ENCODE measurements at places on chromosomes 13 and 19.

DNA sequence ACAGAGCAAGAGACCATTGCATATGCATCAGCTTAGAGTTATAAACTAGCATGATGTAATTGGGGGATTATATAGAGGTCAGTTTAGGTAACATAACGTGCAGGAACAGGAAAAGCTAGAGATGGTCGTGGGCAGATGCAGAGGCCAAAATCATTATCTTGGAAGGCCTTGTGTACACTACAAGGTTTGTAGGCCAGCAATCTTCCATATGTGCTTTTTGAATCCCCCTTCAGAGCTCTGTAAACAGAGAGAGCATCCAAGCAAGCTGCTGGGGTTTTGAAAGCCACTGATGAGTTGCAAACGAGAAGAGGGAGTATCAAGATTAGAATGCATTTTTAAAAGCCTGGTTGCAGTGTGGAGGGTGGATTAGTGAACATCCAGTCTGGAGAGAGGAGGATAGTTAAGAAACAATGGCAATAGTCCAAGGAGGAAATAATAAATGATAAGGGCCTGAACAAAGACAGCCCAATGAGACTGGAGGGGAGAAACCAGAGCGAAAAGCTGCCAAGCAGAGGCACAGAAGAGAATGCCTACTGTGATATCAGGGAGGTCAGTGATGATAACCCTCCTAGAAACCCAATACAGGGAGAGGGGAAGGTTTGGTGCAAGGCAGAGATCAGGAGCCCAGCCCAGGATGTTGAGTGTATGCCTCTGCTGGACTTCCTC is 109.6 kb downstream of the ZAR1L start:
- no peak for DNase-seq

DNA sequence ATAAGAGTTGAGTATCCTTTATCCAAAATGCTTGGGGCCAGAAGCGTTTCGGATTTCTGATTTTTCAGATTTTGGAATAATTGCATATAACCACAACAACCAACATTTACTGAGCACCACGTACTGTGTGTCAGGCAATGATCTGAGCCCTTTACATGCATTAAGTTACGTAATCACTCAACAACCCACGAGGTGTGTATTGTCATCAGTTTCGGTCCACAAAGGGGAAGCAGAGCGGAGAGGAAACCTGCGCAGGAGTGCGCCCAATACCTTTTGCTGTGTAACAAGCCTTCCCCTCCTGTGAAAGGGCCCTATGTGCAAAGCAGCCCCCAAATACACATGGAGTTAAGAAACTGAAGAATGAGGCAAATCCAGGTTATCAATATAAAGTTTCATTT is 20.7 kb upstream of the NLRP12 start:
- DNase-seq = no peak

DNA sequence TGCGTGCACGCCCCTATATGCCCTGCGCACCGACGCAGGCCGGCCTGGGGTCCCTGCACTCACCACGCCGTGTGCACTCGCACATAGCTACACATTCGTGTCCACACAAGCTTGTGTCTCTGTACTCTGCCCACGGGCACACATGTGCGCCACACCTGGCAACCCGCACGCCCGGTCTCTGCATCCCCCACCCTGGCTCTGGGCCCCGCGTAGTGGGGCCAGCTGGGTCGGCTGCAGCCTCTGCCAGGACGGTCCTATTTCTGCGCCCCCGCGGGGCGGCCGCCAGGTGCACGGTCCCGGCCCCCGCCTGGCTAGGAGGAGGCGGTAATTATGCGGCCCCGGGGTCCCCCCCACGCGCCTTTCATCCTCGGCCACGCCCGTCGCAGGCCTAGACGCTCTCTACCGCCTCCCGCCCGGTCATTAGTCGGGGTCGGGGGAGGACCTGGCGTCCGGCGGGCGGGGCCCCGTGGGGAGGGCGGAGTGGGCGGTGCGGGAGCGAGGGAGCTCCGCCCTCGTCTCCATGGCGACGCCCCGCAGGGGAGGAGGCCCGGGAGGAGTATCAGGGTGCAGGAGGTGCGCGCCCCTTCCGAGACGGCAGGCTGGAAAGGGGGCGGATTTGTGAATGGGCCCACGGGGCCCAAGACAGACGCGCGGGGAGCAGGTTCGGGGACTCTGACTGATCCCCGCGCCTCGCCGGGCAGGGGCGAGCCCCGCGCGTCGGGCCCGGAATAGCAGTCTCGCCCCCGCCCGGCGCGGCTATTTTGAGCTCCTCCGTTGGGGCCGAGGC is 2.8 kb upstream of the CIRBP start:
- DNase-seq = peak; percentile 81

- no peak for DNase-seq
These were observed 64.8 kb downstream of the ARHGAP35 start for GRCh38 chr19:46925548-46925950.

- no peak for DNase-seq
These were observed 15.3 kb upstream of the CDC16 start for GRCh38 chr13:114219392-114219791.

DNA sequence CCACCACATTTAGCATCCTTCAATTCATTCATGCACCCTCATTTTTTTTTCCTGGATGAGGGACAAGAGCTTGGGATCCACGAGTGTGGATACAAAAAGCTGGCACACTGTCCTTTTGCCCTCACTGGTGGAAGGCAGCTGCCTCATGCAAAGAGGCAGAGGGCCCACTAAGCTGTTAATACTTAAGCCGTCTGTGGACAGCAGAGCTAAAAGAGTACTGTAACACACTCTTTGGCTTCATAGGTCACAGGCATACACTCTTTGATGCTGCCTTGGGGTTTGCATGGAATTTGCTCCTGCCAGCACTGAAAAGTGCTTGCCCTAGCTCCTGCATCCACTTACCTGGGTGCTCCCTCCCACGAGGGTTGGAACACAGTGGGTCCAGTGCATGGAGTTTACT is 978.4 kb upstream of the SPRY2 start:
- no peak for DNase-seq

GRCh38 chr13:49308097-49308875 is 60.6 kb downstream of the CDADC1 start:
- DNase-seq = no peak

DNA sequence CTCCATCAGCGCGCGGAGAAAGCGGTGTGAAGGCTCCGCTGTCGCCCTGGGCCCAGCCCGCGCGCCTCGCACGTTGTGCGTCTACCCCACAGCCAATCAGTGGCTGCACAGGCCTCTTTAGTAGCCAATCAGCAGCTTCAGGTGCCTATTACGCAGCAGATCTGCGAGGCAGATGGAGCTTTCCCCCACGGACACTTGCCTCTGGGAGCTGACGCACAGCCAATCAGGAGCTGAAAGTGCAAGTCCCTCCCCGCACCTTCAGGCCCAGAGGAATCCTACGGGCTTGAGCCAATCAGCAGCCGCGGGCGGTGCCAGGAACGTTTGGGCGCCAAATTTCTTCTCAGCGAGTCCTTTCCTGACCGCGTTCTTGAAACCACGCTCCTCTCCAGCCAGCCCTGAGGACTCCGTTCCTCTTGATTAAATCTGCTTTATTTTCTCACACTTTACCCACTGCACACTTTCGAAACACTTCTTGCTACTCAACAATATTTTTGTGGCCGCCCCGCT is 39.9 kb downstream of the SIGLEC7 start:
- DNase-seq = no peak

- DNase-seq = no peak
These were observed 5.9 kb upstream of the ATP4A start for GRCh38 chr19:35569281-35569781.

- no peak for DNase-seq
These were observed 1.4 kb downstream of the CUL4A start for GRCh38 chr13:113210833-113211232.

DNA sequence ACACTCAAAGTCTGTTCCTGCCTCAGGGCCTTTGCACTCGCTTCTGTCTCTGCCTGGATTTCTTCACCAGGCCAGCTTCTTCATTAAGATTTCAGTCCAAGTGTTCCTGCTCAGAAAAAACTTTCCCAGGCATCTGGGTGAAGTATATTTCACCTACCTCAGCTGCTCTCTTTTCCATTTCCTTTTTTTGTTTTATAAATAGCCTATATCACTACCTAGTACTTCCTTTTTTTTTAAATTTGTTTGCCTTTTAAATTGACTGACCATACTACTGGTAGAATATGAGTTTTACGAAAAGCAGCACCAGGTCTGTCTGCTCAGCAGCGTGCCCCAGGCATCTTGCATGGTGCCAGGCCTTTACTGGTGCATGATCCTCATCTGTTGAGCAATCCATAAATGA is 1064.4 kb downstream of the UQCRFS1 start:
- DNase-seq = no peak

- DNase-seq = no peak
These were observed 458.1 kb upstream of the ARGLU1 start for GRCh38 chr13:107025991-107026390.

GRCh38 chr19:10797541-10798256 is 38.3 kb downstream of the TMED1 start:
- peak; percentile 82 for DNase-seq

DNA sequence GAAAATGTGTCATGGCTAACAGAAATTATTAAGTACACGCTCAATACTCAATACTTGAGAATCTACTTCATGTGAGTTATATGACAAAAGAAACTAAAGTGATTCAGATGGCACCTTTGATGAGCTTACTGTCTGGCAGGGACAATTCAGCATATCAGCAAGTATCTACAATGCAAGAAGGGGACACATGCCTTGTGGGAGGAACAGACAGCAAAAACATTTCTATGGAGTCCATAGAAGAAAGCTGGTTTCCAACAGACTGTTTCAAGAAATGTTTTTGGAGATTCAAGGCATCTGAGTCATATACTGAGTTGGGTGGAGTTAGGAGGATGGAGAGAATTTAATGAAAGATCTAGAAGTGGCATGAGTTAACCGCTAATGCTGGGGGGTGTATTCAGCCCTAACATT is 54.7 kb downstream of the MBNL2 start:
- DNase-seq = no peak

DNA sequence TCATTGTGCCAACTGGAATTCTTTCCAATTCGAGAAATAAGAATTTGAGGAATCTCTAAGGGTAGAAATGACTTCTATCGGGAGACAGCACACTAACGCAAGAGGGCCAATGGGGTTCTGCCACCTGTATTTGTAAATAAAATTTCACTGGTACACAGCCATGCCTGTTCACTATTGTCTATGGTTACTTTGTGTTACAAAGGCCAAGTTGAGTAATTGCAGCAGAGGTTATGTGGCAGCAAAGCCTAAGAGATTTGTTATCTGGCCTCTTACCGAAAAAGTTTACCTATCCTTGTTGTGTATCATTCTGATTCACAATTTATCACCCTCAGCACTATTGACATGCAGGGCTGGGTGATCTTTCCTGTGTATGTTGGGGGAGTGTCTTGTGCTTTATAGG is 278.0 kb downstream of the KLF5 start:
- no peak for DNase-seq

- DNase-seq = no peak
These were observed 21.4 kb downstream of the LCP1 start for GRCh38 chr13:46160471-46161066.

- DNase-seq = no peak
These were observed 314.8 kb upstream of the MAB21L1 start for GRCh38 chr13:35791184-35791851.

- no peak for DNase-seq
These were observed 62.8 kb downstream of the EFNB2 start for GRCh38 chr13:106472621-106473020.

- no peak for DNase-seq
These were observed 87.9 kb upstream of the ZNF507 start for GRCh38 chr19:32257326-32258073.

GRCh38 chr13:97266772-97267417 is 44.8 kb downstream of the MBNL2 start:
- DNase-seq = no peak

DNA sequence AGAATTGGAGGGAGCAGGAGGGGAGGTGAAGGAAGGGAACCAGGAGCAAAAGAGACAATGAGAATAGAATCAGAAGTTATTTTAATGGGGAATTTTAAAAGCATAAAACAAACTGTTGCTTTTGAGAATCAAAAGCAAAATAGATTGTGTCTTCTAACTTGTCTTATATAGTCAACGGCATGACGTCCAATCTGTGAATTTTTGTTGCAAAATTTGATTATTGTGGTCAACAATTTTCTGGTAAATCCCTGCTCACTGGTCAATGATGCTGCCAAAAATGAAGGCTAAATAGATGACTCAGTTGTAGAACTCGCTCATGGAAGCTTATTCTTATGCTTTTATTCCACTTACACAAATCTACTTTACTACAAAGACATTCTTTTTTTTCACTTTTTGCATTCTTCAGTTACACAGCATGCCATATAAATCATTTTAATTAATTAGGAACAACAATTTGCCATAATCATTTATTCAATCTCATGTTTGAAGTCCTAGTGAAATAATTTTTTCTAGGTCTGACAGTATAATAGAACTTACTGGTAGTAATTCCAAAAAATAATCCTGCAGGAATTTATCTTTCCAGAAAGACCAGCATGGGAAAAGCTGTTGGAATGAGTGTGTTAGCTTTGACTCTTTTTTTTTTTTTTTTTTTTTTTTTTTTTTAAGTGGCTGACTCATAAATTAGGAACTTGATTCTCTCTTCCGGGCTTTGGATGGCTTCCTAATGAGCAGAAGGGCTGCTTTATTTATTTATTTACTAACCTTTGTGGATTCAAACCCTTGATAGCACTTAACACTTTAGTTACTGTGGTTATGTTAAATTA is 256.9 kb downstream of the SPRY2 start:
- DNase-seq = no peak

- DNase-seq = no peak
These were observed 169.9 kb downstream of the STK24 start for GRCh38 chr13:98406971-98407370.

DNA sequence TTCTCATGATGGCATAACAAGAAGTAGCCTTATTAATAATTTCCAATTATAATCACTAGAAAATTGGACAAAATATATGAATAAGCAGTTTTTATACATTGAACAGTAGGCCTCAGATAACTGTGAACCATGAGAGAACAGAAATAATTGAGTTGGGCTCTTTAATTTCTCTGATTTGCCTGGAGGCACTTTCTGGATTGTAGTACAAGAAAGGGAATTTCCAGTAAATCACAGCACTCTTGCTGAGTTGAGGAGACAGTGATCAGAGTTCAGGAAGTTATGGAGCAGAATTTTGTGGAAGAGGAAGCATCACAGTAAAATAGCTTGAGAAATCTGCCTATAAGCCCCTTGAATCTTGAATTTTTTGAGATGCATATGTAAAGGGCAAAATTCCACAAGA is 216.2 kb downstream of the MAB21L1 start:
- DNase-seq = no peak

- no peak for DNase-seq
These were observed at the start of gene TUBA3C for GRCh38 chr13:19181621-19182485. TSS of gene TUBA3C (minus strand) at chr13:19181824. CDS start at chr13:19181747, 77 bp downstream.

GRCh38 chr13:48950501-48950875 is 25.2 kb upstream of the FNDC3A start:
- DNase-seq = no peak

DNA sequence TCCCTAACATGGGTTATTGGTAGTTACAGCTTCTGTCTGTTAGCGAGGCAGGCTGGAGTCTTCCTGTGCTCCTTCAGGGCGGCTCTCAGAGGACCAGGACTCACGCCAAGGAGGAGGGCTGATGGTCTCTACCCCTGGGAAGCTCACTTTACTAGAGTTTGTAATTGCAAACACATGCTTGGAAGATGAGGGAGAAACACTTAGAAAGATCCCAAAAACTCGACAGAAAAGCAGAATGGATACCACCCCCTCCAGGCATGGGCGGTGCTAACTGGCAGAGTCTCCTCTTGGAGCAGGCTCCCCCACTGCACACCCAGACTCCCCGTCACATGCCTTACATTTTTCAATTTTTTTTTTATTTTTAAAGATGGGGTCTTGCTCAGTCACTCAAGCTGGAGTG is 62.0 kb downstream of the PARP4 start:
- no peak for DNase-seq
